ENCODE measurements at places on chromosomes 13 and 19.

- no peak for DNase-seq
These were observed 372.8 kb downstream of the GPC5 start for GRCh38 chr13:91771229-91771628.

GRCh38 chr19:18415178-18415867, 3.9 kb upstream of the SSBP4 start:
- no peak for DNase-seq

DNA sequence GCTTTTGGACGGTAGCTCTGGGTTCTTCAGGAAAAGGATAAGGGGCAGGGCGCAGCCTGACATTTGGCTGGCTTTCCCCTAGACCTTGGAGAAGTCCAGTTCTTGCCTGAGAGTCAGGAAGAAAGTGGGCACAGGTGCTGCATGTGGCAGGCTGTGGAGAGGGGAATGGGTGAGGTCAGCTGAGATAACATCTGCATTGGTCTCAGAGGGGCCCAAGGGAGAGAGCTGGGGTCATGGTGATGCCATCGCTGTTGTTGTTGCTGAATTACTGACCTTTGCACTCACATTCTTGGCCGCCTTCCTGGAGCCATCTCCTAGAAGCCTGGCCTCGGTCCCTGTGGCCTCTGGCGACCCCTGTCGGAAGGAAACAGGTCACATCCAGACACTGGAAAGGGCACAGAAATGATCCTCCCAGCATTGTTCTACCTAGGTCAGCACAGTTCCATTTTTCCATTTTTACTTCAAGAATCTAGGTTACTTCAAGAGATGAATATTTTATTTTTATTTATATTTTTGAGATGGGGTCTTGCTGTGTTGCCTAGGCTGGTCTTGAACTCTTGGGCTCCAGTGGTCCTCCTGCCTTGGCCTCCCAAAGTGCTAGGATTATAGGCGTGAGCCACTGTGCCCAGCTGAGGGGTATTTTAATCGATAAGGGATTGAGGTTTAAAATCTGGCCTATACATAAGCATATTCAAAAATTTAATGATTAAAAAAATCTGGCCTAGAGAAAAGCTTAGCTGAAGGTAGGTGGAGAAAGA, 6.5 kb upstream of the LIPE start:
- no peak for DNase-seq

GRCh38 chr13:102628559-102628958, 31.8 kb downstream of the TPP2 start:
- DNase-seq: no peak

GRCh38 chr13:31456056-31456455, 256.3 kb downstream of the B3GLCT start:
- no peak for DNase-seq

DNA sequence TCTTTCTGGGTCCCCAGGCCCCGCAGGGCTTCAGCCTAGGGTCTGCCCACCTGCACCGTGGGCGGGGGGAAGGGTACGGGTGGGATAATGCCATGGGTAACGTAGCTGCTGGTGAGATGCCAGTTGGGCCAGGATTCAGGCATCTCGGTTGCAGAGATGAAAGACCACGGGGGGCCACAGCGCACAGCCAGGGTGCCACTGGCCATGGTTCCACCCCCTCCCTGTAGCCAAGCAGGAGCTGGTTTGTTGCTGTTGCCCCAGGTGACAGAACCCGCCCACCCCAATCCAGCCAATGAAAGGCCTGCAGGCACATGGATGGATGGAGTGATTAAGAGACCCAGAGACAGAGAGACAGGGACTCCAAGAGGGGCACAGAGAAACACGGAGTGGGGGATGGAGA, 1.0 kb upstream of the CGB7 start:
- no peak for DNase-seq

DNA sequence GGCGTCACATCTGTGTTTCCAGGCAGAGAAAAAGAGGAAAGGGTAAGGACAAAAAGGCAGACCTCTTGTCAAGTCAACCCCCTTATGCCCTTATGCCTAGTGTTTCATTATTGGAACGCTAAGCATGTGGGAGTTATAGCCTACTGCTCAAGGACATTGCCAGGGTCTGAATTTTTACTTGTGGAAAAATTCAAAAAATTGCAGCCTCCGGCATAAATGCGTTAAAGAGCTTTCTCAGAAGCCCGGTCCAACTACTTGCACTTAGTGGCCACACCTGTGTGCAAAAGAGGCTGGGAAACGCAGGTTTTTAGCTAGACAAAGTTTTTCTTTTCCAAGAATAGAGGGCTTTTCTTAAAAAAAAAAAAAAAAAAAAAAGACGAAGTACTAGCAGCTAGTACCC, 139.8 kb downstream of the DPF1 start:
- no peak for DNase-seq

GRCh38 chr13:19818223-19818842, 35.6 kb upstream of the PSPC1 start:
- DNase-seq: no peak

DNA sequence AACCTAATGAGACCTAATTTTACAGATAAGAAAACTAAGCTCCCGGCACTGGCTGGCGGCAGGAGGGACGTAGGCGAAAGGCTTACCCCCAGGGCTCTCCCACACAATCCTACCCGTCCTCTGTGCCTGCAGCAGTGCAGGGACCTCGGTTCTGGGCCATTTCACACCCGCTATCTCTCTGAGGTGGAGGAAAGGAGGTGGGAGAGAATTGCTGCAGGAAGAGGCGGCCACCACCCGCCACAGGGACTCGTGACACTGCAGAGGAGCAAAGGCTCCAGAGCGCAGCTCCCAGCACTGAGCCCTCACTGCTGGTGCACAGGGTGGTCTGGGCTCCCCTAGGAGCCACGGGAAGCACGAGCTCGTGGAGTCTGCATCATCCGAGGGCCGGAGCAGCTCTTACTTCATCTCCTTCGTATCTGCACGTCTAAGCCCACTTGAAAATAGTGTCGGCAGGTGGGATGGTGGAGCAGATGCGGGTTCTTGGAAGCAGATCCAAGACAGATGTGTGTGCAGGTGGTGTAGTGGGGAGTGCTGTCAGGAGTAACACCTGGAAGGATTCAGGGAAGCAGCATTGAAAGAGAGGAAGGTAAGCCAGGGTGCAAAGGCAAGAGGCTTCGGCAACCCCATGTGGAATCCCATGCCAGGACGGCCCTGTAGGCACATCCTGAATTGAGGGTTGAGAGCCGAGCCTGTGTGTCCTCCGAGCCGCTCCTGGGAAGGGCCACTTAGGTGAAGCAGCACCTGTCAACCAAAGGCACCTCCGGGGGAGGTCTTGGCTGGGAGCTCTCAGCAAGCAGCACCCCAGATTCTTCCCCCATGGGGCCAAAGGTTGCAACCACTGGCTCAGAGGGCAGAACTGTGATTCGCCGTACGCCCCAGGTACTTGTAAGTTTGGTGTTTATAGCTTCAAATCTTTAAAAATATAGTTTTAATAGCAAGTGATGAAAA, 115.8 kb upstream of the SPACA7 start:
- peak; percentile 7 for DNase-seq

- DNase-seq: no peak
These were observed 7.2 kb upstream of the PABPC3 start for GRCh38 chr13:25088562-25089221.

DNA sequence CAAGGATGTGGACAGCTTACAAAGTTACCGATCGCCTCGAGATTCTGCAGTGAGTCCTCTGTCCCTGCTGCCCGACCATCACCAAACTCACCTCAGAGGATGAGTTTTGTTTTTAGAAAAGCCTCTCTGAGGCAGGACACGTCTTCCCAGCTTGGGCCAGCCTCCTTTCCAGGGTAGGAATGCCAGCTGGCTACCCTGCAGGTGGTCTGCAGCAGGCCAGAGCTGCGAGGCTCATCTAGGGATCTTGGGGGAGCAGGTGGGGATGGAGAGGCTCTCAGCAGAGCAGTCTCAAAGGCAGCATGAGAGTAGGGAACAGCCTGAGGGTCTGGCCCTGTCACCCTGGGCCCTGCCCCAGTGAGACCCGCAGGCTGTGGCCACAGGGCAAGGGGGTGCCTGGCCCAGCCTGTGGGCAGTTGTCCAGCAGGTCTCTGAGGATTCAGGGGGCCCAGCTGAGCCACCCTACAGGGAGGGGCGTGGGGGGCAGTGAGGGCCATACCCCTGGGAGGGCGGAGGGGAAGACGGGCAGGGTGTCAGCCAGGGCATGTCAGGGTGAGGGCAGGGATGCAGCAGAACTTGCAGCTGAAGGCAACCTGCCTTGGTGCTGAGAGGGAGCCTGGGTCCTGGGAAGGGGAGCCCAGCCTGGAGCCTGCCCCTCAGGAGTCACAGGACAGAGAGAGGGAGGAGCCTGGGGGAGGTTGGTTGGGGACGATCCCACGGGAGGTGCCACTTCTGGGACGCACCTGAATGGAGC, 57.3 kb upstream of the TPM4 start:
- no peak for DNase-seq

- DNase-seq: no peak
These were observed 4.7 kb downstream of the IFT88 start for GRCh38 chr13:20571676-20572075.

GRCh38 chr13:110554946-110555345, 6.6 kb downstream of the RAB20 start:
- DNase-seq: no peak

DNA sequence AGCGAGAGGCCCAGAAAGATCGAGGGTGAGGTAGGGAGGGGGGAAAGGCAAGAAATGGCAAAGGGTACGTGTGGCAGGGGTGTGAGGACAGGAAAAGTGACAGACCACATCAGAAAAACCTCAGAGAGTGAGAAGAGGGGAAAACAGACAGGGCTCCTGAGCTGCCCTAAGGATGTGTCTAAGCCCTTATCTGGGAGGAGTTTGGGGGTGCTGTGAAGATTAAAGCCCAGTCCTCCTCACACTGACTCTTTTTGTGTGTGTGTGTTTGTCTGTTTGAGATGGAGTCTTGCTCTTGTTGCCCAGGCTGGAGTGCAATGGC, 703 bp upstream of the PTH2 start:
- no peak for DNase-seq

DNA sequence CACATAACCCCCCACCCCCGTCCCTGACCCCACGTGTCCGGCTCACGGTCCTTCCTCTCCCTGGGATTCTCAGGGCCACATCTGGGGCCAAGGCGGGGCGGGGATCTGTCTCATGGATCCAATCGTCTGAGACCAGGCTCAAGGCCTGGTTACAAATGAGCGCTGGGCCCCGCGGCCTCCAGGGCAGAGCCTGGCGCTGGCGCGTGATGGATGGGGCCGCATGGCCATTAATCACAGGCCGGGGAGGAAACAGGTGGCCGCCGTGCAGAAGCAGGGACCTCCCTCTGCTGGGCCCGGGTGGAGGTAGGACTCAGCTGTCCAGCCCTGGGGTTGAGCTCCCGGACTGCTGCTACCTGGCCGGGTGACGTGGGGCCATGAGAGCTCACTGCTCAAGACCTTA, 5.8 kb upstream of the TLE5 start:
- no peak for DNase-seq

GRCh38 chr19:37484406-37485168, 15.4 kb downstream of the ZNF570 start:
- DNase-seq: no peak

GRCh38 chr13:41944635-41945397, 16.1 kb downstream of the VWA8 start:
- no peak for DNase-seq

GRCh38 chr13:27065582-27065981, 106.0 kb downstream of the USP12 start:
- no peak for DNase-seq

- no peak for DNase-seq
These were observed 42.2 kb upstream of the SERP2 start for GRCh38 chr13:44331446-44331845.

DNA sequence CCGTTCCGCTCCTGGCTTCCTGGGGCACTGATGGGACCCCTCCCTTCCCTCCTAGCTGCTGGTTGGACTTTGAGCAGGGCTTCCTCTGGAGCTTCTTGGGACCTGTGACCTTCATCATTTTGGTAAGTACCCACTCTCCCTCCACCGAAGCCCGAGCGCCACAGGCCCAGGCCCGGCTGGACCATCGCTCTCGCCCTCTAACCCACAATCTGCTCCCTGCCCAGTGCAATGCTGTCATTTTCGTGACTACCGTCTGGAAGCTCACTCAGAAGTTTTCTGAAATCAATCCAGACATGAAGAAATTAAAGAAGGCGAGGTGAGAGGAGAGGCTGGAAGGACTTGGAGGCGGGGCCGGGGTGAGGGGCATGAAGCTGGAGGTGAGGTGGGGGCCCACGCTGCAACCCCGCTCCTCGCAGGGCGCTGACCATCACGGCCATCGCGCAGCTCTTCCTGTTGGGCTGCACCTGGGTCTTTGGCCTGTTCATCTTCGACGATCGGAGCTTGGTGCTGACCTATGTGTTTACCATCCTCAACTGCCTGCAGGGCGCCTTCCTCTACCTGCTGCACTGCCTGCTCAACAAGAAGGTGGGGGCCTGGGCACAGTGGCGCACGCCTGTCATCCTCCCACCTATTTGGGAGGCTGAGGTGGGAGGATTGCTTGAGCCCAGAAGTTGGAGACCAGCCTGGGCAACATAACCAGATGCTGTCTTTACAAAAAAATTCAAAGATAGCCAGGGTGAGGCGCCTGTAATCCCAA, 12.3 kb downstream of the DDX39A start:
- no peak for DNase-seq

DNA sequence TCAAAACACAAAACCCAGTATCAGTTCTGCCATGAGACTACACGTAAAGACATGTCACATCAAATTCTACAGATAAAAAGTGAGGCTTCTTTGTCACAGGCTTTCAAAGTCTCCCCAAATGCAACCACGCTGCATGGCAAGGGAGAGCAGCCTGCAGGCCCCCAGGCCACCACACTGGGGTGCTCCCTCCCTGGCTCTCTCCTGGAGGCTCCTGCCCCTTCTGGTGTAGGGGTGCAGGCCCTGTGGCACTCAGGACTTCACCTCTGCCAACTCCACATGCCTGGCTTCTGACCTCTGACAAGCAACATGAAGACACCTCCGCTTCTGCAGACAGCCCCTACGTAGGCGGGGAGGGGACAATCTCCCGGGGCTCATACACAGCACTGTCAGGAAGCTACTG, 14.3 kb downstream of the AKAP8 start:
- DNase-seq: no peak

- DNase-seq: no peak
These were observed at the start of gene FREM2 for GRCh38 chr13:38686577-38687245. TSS of gene FREM2 (plus strand) at chr13:38687077. CDS start at chr13:38687345, 268 bp downstream.

Measured in NCI-H2171 treated with DMSO at 0.1 percent for 48 hours (cell line).